ENCODE measurements at places on chromosomes 12 and 14. TPM values are rescaled to one million over a fixed set of nuclear protein-coding genes. Genes with fewer than 3 reads are reported as not detected.

AQP2 gene
- total RNA-seq = not detected

IL31 gene
- not detected for total RNA-seq

FAM186B gene
- 0.26 TPM for total RNA-seq

SLC22A17 gene
- total RNA-seq = 14.3 TPM

IFI27 gene
- 0.31 TPM for total RNA-seq

LRRIQ1 gene
- not detected for total RNA-seq

PLEKHD1 gene
- total RNA-seq = not detected

PTCSC3 gene
- not detected for total RNA-seq

GALNT9 gene
- total RNA-seq = not detected

KRT83 gene
- not detected for total RNA-seq

MANSC4 gene
- total RNA-seq = not detected

SEC23A gene
- 247 TPM for total RNA-seq

DNA sequence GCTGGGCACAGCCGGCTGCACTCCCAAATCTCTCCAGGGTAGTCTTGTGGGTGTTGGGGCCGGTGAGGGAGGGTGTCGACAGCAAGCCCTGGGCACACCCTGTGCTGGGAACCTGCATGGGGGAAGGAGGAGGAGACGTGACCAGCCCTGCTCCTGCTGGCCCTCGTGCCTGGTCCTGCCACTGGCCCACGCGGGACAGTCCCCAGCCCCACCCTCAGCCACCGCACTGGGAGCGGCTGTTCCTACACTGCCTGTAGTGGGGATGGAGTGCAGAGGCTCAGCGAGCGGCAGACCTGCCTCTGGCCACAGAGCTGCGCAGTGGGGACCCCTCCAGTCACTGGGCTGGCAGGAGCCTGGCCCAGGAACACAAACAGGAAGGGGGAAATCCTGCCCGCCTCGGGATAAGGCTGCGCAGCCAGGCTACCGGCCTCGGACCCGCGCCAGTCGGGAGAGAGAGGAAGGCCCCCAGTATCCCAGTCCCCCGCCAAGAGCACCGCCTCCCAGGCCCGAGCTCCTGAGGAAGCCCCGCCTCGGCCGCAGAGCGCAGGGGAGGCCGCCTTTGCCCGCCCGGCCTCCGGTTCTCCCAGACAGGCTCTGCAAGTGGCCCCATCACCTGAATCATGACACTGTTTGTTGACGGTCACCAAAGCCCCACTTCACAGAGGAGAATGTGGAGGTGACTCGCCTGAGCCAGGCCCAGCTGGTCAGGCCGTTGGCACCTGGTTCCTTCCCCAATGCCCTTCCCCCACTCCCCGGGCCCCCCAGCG lies 10.6 kb downstream of the AHNAK2 start:
- H3K4me1 ChIP-seq = peaks cover 47% of the 10 kb centered on the region
- no peak for DNase-seq

DNA sequence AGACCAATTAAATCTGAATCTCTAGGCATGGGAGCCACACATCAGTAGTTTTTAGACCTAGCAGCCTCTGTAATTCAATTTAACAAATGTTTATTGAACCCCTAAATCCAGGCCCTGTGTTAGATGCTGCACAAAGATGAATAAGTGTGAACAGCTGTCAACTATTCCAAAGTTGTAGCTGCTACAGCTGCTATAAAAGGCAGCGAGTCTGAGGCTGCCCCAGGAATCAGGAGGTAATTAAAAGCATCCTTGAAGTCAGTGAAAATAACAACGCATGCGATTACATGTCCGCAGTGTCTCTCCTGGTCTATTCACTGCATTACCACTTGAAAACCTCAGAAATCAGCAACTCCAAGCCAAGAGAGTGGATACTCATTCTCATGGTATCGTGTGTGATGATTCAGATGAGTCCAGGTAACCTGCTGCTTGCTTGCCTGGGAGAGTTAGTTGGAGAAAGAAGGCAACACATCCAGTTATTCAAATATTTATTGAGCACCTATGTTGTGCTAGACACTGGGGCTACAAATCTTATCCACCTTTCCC lies 34.9 kb upstream of the DDHD1 start:
- peaks cover 11% of the 10 kb centered on the region for H3K27me3 ChIP-seq
- H3K36me3 ChIP-seq = no peaks in the 10 kb centered on the region
- DNase-seq = no peak
- peaks cover 15% of the 10 kb centered on the region for H3K4me1 ChIP-seq
- no peak overlapping the region for H3K27ac ChIP-seq

GRCh38 chr14:51507906-51508511 lies 143.7 kb upstream of the FRMD6 start:
- DNase-seq = peak; percentile 52
- H3K4me1 ChIP-seq = peaks cover 44% of the 10 kb centered on the region
- peak overlapping the region; percentile 27 for H3K4me3 ChIP-seq

DNA sequence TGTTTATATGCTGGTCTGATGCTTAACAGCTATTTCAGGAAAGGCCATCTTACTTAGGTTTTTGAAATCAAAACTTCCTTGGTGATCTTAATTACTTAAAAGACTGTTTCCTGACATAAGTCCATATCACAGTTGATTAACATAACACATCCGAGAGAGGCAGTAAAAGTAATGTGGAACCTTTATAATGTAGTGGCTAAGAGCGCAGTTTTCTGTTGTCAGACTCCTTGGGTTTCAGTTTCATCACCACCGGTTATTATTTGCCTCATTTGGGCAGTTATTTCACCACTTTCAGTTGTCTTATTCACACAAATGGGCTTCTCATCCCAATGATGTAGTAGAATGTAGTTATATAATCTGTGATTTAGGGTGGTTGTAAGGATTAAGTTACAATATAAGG lies 30.9 kb downstream of the TBC1D15 start:
- no peaks in the 10 kb centered on the region for H3K27me3 ChIP-seq
- H3K4me1 ChIP-seq = peaks cover 48% of the 10 kb centered on the region
- H3K36me3 ChIP-seq = peaks cover 5% of the 10 kb centered on the region
- peak overlapping the region; percentile 25 for H3K27ac ChIP-seq

DNA sequence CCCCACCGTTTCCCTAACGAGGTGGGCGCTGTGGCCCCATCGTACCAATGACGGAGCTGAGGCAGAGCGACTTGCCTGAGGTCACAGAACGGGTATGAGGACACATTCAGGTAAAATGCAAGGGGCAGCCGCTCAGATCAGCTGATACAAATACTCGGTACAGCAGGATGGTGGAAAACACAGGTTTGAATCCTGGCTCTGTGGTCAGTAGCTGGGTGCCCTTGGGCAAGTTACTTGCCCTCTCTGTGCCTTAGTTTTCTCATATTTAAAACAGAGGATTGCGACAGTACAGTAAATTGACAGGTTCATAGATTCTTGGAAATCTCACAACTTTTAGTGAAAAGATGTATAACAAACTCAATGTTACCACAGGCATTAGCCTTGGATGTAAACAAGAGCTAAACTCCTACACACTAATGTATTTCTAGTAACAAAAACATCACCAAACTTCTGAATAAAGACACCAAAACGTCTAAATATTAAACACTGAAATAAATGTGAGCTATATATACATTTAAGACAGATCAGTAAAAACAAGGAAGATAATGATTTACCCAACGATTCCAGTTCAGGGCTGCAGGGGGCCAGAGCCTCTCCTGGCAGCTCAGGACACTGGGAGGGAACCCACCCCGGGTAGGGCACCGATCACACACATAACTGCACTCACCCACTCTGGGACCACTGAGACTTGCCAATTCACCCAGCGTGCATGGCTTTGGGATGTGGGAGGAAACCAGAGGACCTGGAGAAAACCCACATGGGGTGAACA lies 128.4 kb downstream of the RBM19 start:
- no peak overlapping the region for H3K27ac ChIP-seq
- DNase-seq = no peak
- H3K4me3 ChIP-seq = no peak overlapping the region
- peaks cover 8% of the 10 kb centered on the region for H3K4me1 ChIP-seq
- H3K27me3 ChIP-seq = peaks cover 2% of the 10 kb centered on the region

- peak overlapping the region; percentile 95 for H3K27ac ChIP-seq
- DNase-seq = no peak
- H3K4me3 ChIP-seq = peak overlapping the region; percentile 61
- no peaks in the 10 kb centered on the region for H3K27me3 ChIP-seq
Measured at GRCh38 chr12:6961278-6961694, 9.2 kb downstream of the PHB2 start.

GRCh38 chr14:97943619-97944018 lies 1146.4 kb downstream of the VRK1 start:
- H3K4me1 ChIP-seq = no peaks in the 10 kb centered on the region
- no peak overlapping the region for H3K4me3 ChIP-seq

DNA sequence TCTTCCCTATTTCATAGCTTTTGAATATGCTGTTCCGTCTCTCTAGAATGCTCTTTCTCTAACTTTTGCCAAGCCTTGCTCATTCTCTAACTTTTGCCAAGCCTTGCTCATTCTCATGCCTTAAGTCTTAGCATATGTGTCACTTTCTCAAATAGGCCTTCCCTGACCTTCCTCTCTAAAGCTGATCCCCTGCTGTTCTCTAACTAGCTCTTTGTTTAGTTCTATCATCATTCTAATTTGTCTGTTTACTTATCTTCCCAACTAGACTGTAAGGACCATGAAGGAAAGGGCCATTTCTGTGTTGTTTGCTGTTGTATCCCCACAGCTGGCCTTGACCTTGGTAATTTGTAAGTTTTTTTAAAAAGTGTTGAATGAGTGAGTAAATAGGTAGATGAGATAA lies 71.1 kb downstream of the ZNF641 start:
- no peaks in the 10 kb centered on the region for H3K36me3 ChIP-seq
- no peak overlapping the region for H3K4me3 ChIP-seq
- no peak for DNase-seq

DNA sequence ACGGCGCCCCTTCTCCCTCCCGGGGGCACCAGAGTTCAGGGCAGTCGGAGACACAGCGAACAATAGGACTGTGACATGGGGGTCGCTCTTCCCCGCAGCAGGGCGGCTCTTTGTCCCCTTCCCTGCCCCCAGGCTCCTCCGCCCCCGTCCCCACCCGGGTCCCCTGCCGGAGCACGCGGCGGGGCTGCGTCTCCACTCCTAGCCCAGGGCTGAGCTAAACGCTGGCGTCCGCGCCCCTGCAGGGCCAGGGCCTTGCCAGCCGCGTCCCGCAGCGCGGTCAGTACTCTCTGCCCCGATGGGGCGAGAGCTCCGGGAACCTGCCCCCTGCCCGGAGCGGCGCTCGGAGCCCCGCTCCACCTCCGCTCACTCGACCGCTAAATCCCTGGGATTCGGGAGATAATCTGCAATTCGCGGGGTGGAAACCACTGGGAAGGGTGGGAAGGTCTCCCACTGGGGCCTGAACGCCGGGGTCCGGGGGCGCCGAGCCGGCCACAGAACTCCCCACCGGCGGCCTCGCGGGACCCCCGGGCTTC lies 825 bp upstream of the CCDC85C start:
- H3K4me3 ChIP-seq = peak overlapping the region; percentile 87
- H3K4me1 ChIP-seq = peaks cover 36% of the 10 kb centered on the region
- no peaks in the 10 kb centered on the region for H3K36me3 ChIP-seq
- H3K27ac ChIP-seq = peak overlapping the region; percentile 86

- no peaks in the 10 kb centered on the region for H3K36me3 ChIP-seq
- no peak for DNase-seq
- H3K4me3 ChIP-seq = no peak overlapping the region
- peaks cover 27% of the 10 kb centered on the region for H3K4me1 ChIP-seq
- no peaks in the 10 kb centered on the region for H3K27me3 ChIP-seq
- no peak overlapping the region for H3K27ac ChIP-seq
Measured at GRCh38 chr14:60819575-60819974, 85.0 kb downstream of the MNAT1 start.

DNA sequence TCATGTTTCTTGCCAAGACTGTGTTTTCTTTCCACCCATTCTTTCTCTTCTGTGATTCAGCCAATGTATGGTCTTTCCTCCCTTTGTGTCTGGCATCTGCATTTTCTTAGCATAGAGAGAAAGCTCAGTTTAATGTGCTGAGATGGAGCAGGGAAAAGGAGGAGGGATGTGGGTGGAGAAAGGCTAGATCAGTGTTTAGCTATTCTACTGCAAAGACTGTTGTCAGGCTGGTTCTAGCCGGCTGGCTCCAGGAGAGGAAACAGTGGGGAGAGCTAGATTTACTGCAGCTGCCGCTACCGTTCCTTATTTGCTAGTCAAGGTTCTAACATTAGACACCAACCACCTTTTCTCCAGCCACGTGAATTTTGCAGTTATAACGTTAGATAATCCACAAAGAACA lies 5.2 kb upstream of the RIMKLB start:
- peak; percentile 12 for DNase-seq
- H3K4me1 ChIP-seq = peaks cover 20% of the 10 kb centered on the region
- H3K4me3 ChIP-seq = no peak overlapping the region

DNA sequence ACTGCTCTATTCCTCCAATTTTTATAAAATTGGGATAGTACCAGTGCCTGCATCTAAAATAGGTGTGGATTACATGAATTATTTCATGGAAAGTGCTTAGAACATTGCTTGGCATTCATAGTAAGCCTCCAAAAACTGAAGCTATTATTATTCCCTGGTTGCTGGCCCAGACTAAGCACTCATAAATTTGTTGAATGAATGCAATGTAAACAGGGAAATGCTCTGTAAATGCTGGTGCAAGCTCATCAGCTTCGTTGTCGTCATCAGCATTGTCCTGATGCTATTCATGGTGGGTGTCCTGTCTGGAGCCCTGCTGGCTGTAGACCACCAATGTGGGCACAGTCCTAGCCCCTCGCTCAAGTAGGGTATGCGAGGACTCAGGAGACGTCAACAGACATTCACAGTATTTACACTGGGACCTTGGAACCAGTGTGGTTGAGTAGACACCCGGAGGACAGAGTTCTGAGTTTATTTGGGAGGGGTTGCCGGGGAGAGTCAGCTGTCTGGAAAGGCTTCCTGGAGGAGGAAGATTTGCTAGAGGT lies 16.5 kb downstream of the BDKRB2 start:
- peaks cover 1% of the 10 kb centered on the region for H3K27me3 ChIP-seq
- no peak overlapping the region for H3K4me3 ChIP-seq
- no peak overlapping the region for H3K27ac ChIP-seq
- H3K36me3 ChIP-seq = no peaks in the 10 kb centered on the region
- peaks cover 28% of the 10 kb centered on the region for H3K4me1 ChIP-seq

- H3K36me3 ChIP-seq = peaks cover 15% of the 10 kb centered on the region
- no peaks in the 10 kb centered on the region for H3K27me3 ChIP-seq
- H3K4me1 ChIP-seq = peaks cover 49% of the 10 kb centered on the region
- peak; percentile 25 for DNase-seq
- peak overlapping the region; percentile 30 for H3K4me3 ChIP-seq
- H3K27ac ChIP-seq = peak overlapping the region; percentile 69
Measured at GRCh38 chr12:59980476-59980875, 384.6 kb downstream of the SLC16A7 start.

DNA sequence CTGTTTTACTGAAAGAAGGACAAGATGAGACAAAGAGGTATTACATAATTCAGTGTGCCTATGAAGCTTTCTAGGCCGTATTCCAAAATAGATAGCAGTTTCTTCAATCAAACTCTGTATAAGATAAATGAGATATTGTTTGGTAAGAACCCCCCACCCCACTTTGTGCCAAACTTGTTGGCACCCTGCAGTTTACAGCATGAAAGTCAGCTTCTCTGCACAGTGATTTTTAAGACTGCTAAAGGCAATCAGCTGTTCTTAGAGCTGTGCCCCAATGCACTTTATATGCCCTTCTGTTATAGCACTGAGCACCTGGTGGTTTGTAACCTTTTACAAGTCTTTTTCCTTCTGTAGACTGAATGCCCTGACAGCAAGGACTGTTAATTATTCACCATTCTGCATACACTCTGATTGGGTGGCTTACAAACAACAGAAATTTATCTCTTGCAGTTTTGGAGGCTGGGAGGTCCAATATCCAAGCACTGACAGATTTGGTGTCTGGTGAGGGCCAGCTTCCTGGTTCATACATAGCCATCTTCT lies 76.7 kb downstream of the ANO4 start:
- no peaks in the 10 kb centered on the region for H3K27me3 ChIP-seq
- no peak overlapping the region for H3K4me3 ChIP-seq
- DNase-seq = no peak
- no peaks in the 10 kb centered on the region for H3K36me3 ChIP-seq
- no peaks in the 10 kb centered on the region for H3K4me1 ChIP-seq

GRCh38 chr14:22433069-22433468 lies 156.0 kb downstream of the DAD1 start:
- peaks cover 15% of the 10 kb centered on the region for H3K4me1 ChIP-seq
- no peak for DNase-seq
- H3K27me3 ChIP-seq = peaks cover 39% of the 10 kb centered on the region
- H3K4me3 ChIP-seq = no peak overlapping the region
- H3K27ac ChIP-seq = no peak overlapping the region

Data from HFFc6 (cell line).